ENCODE measurements at places on chromosomes 5 and 9.
A peak's percentile ranks its signal among the peaks of the same experiment; 100 is the strongest.

GRCh38 chr5:33180900-33181299, 259.9 kb upstream of the TARS1 start:
- DNase-seq, result no peak

GRCh38 chr5:73686912-73687311, 60.9 kb downstream of the ARHGEF28 start:
- DNase-seq, result no peak

DNA sequence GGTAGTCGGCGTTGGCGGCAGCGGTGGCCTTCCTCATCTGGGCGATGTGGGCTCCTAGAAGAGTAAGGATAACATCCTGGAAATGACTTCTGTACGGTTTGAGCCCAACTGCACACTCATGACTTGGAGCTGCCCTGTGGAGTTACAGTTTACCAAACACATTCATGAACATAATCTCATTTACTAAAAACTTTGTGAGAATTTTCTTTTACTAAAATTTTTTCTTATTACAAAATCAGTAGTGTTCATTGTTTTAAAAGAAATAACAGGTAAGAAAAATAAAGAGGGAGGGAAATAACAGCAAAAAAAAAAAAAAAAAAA, 5.3 kb downstream of the FOXE1 start:
- no peak for DNase-seq

DNA sequence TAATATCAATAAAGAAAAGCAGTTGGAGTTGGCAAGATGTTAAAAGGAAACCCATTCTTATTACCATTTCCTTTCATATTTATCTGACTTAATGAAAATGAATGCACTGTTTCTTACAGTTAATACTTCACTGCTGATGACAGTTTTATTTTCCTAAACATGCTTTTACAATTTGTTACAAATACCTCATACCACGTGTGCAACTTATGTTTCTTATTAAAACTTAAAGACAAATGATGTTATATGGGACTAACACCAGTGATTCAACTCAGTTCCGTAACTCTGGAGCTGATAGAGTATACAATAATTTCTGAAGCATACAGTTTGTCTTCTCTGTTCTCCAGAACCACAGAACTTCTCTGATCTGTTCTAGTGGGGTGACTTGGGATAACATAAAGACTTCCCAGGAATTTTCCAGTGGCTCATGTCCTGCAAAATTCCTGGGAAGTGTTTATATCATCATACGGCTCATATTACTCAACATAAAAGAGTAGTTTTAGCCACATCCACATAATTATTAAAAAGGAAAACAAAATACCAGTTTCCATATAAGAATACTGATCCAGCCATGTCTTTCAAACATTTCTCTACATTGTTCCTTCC, 1259.0 kb upstream of the C9orf72 start:
- DNase-seq, result no peak

GRCh38 chr5:170278611-170279458, 18.7 kb downstream of the LCP2 start:
- DNase-seq, result no peak

DNA sequence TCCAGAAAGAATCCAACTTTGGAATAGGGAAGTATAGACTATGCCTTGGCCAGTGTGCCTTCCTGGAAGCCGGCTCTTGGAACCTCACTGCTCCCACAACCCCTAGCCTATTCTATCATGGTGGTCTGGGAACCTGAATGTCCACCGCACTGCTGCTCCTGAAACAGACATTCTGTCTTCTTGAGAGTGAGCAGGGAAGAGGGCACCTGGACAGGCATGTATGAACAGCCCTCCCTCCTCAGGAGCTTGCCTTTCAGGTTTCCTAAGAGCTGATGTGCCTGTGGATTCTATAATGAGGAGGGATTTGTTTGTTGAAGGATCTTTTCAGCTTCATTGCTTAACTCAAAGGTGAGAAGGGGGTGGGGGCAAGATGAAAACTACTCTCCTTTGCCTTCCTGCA, 55.1 kb upstream of the XPA start:
- DNase-seq, result no peak

- no peak for DNase-seq
Observed at GRCh38 chr5:96058084-96058483, 96.4 kb upstream of the ELL2 start.

GRCh38 chr5:130678637-130679036, 486.4 kb downstream of the HINT1 start:
- no peak for DNase-seq

GRCh38 chr9:114929201-114929600, 1.2 kb downstream of the TNFSF8 start:
- DNase-seq, result no peak

DNA sequence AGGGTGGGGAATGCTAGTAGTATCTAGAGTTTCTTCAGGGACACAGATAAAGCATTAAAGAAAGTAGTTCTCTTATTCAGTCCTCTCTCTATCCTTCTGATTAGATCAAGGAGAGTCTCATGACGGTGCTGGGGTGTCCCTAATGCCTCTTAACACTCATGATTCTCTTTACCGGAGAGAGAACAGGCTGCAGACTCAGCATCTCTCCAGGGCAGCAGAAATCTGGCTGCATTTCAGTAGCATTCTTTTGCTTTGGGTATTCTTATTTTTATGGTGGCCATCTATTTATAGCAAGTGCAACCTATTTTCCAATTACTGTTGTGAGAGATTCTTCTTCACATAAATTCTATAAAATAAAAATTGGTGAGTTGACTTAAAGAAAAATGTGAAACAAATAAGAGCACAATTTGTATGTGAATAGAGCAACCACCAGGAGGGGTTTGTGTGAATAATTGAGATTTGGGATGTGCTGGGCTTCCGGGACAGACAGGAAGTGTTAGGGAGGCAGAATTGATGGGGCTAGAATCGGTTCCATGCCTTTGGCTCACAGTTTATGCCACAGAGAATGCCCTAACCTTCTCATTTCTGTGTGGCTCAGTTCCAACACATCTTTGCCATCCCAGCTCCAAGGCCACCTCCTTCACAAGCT, 23.8 kb upstream of the BOD1 start:
- DNase-seq, result no peak

- DNase-seq, result no peak
Observed at GRCh38 chr9:130010151-130010988, 32.6 kb downstream of the FNBP1 start.

DNA sequence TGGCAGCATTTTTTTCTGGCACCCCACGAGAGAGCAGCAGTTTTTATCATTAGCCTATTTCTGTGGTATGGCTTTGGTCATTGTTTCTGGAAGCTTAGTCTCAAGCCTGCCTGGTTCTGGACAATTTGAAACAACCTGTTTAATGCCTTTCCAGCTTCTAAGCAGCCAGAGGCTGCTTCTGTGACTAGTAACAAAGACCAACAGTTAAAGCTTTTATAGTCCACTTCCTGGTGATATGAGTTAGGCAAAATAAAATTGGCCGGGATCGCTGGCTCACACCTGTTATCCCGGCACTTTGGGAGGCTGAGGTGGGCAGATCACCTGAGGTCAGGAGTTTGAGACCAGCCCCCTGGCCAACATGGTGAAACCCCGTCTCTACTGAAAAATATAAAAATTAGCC, 24.0 kb downstream of the LYRM7 start:
- DNase-seq, result no peak

GRCh38 chr5:6551287-6551954, 81.4 kb downstream of the NSUN2 start:
- no peak for DNase-seq

GRCh38 chr5:148785223-148785622, 41.2 kb upstream of the ADRB2 start:
- DNase-seq, result no peak

GRCh38 chr9:37187292-37187691, 66.9 kb downstream of the ZCCHC7 start:
- DNase-seq, result no peak

DNA sequence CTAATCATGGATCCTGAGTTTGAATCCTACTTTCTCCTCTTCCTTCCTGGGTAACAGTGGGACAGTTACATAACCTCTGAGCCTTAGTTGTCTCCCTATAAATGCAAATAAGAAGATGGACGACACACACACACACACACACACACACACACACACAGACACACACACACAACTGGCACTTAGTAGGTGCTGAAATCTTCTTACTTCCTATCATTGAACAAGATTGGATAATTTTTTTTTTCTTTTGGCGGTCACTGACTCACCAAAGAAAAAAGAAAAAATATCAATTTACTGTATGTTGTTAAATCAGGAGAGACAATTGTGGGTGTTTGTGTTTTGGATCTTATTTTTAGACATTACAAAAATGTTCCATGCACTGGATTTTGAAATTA, 28.4 kb upstream of the TNFSF8 start:
- DNase-seq, result no peak

DNA sequence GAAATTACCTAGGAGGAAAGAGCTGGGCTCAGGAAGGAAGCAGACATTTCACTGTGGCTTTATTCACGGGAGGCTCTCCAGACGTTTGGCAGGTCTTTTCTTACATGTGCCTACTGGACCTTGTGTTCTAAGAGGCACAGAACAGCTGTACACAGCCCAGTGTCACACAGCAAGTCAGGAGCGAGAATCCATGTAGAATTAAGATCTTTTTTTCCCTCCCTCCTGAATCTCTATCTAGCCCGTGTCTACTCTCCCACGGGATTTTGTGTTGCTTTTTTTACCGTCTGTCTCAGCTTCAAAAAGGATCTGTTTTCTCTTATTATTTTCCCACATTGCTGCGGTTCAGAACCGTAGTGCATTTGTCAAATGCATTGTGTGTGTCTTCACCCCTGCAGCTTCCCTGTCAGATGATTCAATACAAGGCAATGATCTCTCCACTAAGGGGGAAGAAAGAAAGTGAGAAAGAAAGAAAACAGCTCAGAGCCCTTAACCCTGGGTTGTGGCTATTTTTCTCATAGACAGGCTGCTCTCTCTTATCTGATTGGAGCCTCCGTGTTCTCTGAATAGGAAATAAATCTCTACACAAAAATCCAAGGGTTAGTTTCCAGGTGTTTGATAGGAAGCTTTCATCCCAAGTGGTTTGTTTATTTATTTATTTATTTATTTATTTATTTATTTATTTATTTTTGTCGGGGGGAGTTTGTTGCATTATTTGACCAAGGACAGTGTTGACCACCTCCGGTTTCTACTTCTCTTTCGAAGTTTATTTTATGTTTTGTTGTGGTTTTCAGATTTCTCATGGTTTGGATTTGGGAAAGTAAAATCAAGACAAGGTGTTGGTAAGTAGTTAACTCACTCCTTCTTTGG, 191.0 kb downstream of the NTRK2 start:
- no peak for DNase-seq

DNA sequence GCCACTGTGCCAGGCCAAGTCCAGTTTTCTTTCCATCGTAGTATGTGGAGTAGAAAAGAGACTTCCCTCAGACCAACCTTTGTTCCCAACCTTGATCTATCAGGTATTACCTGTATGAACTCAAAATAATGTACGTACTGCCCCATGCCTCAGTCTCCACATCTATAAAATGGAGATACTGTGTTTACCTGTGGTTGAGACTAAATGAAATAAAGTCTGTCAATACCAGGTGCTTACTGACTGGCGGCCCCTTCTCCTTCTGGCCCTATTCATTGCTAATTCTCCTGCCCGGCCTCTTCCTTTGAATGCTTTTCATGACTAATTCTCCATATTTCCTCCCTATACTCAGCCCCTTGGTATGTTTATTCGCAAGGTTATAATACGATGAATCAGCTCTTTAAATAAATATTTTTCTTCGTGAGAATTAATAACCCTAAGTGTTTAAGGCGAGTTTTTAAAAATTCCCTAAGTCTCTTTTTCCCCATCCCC, 89.6 kb upstream of the BASP1 start:
- DNase-seq, result no peak

- peak; percentile 82 for DNase-seq
Observed at GRCh38 chr5:161966564-161966963, 101.0 kb upstream of the GABRG2 start.

DNA sequence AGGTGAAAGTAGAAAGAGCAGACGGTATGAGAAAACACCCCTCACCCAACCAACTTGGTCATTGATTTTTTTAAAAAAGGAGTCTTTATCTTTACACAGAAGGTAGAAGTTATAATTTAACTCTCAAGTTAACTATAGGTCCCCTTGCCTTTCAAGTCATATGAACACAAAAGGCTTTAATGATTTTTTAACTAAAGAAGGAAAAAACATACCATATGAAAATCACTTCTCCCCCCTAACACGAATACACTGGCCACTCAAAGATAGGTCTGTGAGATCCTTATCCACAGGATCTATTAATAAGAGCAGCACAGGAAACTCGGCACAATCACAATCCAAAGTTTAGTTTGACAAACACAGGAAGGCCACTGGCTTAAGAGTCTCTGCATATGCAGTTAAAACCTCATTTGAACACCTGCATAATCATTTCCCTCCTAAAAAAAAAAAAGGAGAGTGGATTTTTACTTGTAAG, 138.0 kb downstream of the ENC1 start:
- no peak for DNase-seq

All from spinal cord (tissue), 10 donors.